ENCODE measurements at places on chromosomes 5 and 9.

- DNase-seq = no peak
Observed at GRCh38 chr5:72067682-72068470, 39.4 kb upstream of the MAP1B start.

- DNase-seq = no peak
Observed at GRCh38 chr5:124528838-124529237, 217.6 kb downstream of the ZNF608 start.

DNA sequence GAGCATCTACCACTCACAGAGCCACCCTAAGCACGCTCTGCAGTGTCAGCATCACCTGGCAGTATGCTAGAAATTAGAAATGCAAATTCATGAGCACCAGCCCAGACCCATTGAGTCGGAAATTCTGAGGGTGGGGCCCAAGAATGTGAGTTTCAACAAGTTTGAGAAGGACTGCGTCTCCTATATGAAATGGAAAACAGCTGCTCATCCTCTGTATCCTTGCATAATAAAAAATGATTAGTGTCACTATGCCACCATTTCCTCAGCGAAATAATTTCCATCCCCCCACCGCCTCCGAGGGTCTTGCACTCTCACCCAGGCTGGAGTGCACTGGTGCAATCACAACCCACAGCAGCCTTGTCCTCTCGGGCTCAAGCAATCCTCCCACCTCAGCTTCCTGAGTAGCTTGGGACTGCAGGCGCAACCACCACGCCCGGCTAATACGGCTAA lies 1.3 kb upstream of the IQGAP2 start:
- DNase-seq = peak; percentile 19

DNA sequence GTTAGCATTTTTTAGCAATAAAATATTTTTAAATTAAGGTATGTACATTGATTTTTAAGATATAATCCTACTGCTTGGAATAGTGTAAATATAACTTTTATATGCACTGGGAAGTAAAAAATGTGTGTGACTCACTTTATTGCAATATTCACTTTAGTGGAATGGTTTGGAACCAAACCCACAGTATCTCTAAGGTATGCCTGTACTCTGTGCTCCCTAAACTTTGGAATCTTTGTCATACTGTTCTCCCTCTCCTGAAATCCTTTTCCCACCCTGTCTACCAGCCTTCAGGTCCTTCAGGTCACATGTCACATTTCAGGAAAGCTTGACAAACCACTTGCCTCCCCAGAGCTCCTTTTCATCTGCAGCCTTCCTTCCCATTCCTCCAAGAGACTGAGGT lies 308.7 kb downstream of the SPOCK1 start:
- DNase-seq = no peak

DNA sequence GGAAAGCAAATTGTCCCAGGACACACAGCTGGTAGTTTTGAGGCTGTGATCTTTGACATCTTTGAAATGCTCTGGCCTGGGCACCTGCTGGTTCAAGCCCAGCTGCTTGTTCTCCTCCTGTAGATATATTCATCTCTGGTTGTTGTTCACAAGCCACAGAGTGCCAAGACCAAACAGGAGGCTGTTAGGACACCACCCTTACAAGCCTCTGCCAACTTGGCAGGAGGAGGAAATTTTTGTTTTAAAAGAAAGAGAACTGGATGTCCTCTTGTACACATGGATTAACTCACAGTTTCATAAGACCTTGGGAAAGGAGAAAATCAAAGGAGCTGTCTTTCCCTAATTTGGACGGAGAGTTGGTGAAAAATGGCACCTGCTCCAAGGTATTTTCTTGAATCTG lies 8.5 kb upstream of the ZFP62 start:
- DNase-seq = no peak

- DNase-seq = no peak
Observed at GRCh38 chr5:156681265-156681664, 168.8 kb upstream of the PPP1R2B start.

DNA sequence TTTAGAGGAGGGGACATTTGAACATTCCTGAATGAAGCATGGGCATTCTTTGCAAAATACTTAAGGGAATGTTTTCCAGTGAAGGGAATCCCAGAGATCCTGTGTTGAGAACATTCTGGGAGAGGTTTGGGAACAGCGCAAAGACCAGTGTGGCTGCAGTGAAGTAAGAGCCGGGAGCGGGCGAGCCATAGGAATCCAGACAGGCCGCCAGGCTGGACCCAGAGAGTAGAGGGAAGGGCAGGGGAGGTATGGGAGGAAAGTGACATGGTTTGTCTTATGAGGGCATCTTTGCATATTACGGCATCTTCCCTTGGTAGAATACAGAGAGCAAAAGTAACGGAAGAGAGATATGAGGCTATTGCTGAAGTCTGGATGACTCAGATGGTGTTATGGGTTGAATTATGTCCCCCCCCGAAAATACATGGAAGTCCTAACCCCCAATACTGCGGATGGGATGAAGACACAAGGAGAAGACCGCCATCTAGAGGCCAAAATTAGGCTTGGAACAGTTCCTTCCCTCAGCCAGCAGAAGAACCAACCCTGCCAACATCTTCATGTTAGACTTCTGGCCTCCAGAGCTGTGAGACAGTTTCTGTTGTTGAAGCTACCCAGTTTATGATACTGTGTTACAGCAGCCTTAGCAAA lies 268.2 kb downstream of the MAST4 start:
- no peak for DNase-seq
